ENCODE measurements at places on chromosomes 3 and 15. TPM values are rescaled to one million over a fixed set of nuclear protein-coding genes. Genes with fewer than 3 reads are reported as not detected.

DNA sequence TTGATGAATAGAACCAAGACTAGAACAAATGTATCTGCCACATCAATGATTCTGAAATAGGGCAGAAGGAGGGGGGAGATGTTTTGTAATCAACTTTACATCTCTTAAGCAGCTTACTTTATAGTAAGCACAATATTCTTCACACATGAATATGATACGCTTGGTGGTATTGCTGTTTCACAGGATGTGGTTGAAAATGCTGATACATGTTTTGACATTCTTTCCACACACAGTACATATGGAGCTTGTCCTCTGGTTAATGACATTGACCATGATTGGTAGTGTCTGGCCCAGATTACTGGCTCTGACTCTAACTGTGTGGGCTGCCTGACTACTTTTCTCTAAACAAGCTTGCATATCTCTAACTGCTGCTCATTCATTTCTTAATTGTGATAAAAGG lies 168.9 kb downstream of the KLHL25 start:
- DNase-seq = no peak

DNA sequence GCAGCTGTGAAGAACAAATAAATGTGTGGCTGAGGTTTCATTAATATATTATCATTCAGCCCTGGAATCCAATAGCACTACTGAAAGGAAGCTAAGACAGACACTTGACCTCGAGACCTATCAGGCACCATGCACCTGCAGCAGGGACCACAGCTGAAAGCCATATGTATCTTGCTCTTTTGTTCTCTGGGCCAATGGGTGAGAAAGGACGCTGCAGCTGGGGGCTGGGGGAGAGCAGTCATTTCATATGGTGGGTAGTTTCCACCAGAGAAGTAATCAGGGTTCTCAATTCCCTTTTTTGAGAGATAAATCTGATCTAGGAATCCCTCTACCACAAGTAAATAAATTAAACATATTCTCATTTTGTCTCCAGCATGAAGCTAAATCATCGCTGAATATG lies 225.6 kb upstream of the STRIT1 start:
- no peak for DNase-seq

DNA sequence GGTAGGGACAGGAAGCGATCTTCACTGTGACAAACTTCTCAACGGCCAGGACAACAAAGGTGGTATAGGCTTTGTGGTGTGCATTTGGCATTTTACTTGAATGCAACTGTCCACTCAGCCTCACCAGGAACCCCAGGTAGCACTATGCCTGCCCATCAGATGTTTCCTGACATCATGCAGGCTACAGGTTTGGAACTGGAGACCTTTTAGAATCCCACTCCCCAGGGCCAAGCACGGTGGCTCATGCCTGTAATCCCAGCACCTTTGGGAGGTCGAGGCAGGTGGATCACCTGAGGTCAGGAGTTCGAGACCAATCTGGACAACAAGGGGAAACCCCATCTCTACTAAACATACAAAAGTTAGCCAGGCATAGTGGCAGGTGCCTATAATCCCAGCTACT lies 9.6 kb downstream of the STARD5 start:
- DNase-seq = no peak

DNA sequence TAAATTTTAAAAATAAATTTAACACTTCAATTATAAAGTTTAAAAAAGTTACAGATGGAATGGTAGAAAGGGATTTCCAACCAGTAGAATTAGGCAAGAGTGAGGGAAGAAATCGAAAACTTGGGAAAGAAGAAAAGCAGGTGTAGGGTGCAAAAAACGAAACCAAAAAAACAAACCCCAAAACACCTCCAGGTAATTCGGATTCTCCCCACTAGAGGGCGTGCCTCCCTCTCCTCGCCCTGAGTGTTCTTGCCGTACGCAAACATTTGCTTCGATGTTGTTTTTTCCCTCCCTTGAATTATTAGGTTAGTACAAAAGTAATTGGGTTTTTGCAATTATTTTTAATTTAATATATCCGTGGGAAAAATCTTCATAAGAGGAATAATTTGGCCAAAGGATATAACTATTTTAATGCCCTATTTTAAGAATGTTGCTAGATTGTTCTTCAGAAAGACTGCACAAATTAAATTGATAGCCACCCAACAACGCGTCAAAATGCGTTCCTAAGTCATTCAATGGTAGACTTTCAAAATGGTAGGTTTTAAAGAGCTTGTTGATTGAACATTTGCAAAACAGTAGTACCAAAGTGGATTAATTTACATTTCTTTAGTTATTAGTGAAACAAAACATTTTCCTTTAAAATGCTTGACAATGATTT lies 63.7 kb downstream of the SLC30A4 start:
- peak; percentile 71 for DNase-seq

Gene GABPB1
- total RNA-seq = 8.4 TPM

GRCh38 chr3:136730595-136731273 lies 21.4 kb downstream of the STAG1 start:
- no peak for DNase-seq

Gene RLBP1
- total RNA-seq = not detected

GRCh38 chr3:116939550-116939949 lies 230.0 kb downstream of the TUSC7 start:
- no peak for DNase-seq

GRCh38 chr3:6862041-6862879 lies 1.3 kb downstream of the GRM7 start:
- DNase-seq = no peak

DNA sequence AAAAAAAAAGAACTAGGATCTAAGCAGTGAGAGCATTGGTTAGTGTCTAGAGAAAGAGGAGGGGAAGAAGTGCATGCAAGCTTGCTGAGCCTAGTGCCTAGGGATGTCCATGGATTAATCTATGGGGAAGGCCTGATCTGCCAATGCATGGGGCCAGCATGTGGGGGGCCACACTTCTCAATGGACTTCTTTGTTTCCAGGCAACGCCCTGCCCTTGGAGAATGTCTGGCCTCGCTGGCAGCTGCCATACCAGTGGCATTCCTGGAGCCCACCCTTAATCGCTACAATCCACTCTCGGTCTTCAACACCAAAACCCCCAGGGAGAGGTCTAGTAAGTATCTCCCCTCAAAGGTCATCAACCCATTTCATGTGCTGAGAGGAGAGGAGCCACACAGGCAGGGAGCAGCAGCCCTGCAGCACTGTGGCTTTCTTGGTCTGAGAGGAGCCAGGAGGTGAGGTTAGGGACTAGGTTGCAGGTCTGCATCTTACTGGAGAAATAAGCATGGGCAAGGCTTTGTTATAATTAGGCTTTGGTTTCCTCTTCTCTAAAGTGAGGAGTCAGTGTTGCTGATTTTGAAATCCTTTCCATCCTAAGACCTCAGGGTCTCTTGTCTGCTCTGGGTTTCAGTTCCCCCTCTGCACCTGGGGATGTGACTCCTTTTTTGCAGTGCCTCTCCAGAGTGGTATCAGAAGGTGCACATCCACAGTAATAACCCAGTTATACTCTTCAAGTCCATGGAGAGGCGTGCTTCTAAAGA lies 188.1 kb upstream of the CHRM5 start:
- no peak for DNase-seq

Gene ZNF717
- 7.0 TPM for total RNA-seq

DNA sequence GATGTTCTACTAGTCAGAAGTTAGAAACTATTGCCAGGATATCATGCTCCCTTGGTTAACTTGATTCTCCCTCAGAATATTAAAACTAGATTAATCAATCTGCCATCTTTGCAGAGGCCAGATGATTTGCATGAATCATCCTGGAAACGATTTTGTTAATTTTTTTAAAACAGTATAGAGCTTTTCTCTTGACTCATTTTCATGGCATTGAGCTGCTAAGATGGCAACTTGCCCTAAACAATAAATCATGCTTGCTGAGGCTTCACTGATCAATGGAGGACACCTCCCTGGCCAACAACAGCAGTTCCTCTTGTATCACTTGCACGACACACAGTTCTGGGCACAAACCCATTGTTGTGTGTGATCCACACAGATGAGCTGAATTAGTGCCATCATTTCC lies 109.1 kb downstream of the COL6A6 start:
- no peak for DNase-seq

Gene INSYN1
- 155 TPM for total RNA-seq

DNA sequence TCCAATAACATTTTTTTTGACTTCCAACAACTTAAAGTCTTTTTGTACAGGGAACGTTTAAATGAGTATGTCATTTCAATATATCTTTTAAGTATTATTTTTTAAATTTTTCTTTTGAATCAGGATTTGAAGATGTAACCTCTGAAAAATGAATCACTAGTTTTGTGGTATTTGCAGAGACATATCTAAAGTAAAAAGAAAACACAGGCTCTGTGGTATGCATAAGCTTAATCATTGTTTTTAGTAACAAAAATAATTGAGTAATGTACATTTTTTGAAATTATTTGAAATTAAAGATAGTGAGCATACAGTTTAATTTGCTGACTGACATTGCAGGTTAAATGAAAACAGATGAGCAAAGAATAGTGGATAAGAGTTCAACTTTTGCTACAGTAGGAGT lies 531.3 kb downstream of the ROBO1 start:
- DNase-seq = no peak

GRCh38 chr15:68447976-68448755 lies 16.2 kb upstream of the ITGA11 start:
- DNase-seq = no peak

- no peak for DNase-seq
Measured at GRCh38 chr15:33132722-33133345, 61.7 kb downstream of the FMN1 start.

- DNase-seq = no peak
Measured at GRCh38 chr15:69500339-69500738, 47.7 kb downstream of the RPLP1 start.

- DNase-seq = no peak
Measured at GRCh38 chr15:48409623-48410022, 78.4 kb downstream of the DUT start.

Gene FBXL22
- 31.0 TPM for total RNA-seq

- DNase-seq = no peak
Measured at GRCh38 chr3:156768390-156768789, 57.8 kb upstream of the LEKR1 start.

DNA sequence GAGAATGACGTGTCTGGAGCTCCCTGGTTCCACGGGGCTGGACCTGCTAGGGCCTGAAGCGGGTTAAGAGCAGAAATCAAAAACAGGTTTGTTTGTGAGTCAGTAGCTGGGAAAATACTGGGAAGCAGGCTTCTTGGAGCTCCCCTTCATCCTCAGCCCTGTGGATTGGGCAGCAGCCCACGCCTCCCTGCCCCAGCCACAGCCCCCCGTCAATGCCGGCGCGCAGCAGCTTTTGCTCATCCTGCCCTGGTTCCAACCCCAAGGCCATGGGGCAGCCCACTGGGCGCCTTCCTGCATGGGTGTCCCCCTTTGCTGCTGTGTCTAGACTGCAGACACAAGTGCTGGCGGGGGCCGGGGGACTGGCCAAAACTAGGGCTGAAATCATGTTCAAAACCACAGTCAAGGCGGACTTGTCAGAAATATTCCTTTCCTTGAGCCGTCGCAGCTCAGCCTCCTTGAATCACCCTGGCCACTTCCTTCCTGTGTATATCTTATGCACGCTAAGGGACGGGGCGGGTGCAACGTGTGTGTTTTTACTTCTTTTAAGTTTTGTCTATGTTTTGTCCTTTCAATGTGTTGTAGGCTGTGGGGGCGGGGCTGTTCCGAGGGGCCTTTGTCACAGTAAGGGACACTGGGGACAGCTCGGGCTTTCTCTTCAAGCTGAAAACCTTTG lies 108.1 kb downstream of the KLF13 start:
- DNase-seq = peak; percentile 81

Gene CNTN4
- total RNA-seq = 2.6 TPM

Gene SIDT1
- total RNA-seq = 0.78 TPM

DNA sequence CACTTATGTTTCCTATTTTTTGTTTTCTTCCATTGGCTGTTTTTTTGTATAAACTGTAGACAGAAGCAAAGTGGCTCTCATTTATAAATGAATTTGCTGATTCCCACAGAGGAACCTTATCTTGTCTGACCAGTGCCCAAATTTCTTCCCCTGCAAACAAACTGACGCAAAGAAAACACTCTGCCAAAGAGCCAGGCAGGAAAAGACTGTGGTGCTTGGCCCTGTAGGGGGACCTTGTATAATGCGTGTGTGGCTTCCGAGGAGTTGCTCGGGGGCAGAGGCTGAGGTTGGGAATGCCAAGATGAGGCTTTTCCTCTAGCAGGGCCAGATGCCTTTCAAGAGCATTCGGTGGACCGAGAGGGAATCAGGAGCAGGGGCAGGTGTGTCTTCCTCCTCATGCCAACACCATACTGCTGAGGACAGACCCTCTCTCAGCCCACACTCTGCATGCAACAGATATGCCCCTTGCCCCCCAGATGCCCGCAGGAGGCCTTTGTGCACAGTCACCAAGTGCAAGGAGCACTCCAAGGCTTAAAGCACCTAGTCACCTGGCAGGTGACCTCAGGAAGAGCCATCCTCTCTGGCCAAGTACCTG lies 104.3 kb upstream of the ABHD17C start:
- DNase-seq = no peak

- no peak for DNase-seq
Measured at GRCh38 chr3:45575386-45575923, 19.1 kb upstream of the LIMD1 start.

Gene CSPG5
- total RNA-seq = 0.22 TPM

- no peak for DNase-seq
Measured at GRCh38 chr3:177657243-177657642, 460.0 kb upstream of the TBL1XR1 start.

Gene ATP2B2
- total RNA-seq = not detected

Gene PIGB
- total RNA-seq = 3.5 TPM

GRCh38 chr15:77862651-77863104 lies 214.8 kb downstream of the TBC1D2B start:
- DNase-seq = no peak

Gene GUCA1C
- total RNA-seq = 0.32 TPM

DNA sequence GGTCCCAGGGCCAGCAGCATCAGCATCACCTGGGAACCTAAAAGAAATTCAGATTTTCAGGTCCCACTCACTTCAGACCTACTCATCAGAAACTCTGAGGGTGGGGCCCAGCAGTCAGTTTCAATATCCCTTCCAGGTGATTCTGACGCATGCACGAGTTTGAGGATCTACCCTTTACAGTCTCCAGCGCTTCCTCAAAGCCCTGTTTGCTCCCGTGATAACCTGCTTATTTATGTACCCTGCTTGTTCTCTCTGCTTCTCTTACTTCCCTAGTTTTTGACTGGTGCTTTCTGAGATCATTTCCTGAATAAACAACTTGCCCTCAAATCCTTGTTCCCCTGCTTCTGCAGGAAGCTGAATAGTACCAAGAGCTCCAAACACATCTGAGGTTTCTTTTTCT lies 245.3 kb downstream of the ZNF621 start:
- no peak for DNase-seq

Data from Right ventricle myocardium superior (tissue), 1 donor.